ENCODE measurements at places on chromosomes 4 and X. TPM values are rescaled to one million over a fixed set of nuclear protein-coding genes. Genes with fewer than 3 reads are reported as not detected.

The DCLK2 gene
- total RNA-seq = 59.4 TPM

The CLIC2 gene
- 4.8 TPM for total RNA-seq

The FGFRL1 gene
- total RNA-seq = 85.0 TPM

The ZFYVE28 gene
- 0.89 TPM for total RNA-seq

The PRRG3 gene
- not detected for total RNA-seq

The KCNIP4 gene
- not detected for total RNA-seq

The HTRA3 gene
- not detected for total RNA-seq

The LIMCH1 gene
- total RNA-seq = 20.4 TPM

The FATE1 gene
- total RNA-seq = not detected

DNA sequence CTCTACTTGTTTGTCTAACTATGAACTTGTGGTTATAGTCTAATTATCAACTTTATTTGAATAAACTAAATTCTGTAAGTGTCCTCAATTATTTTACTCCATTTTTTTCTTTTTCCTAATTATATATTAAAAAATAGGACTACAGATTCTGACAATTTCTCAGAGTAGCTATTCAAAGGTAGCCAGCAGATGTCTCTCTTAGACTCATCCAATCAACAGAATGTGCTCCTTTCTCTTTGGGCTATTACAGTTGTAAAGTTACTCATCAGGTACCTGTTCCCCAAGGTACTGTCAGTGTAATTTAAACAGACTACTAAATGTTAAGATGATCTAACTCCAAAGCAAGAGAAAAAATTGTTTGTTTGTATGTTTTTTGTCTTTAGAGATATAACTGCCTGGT lies 248.6 kb downstream of the PCDH18 start:
- DNase-seq = no peak

GRCh38 chr4:140673729-140674128 lies 82.5 kb downstream of the TBC1D9 start:
- no peak for DNase-seq

GRCh38 chr4:92825256-92825655 lies 521.5 kb downstream of the GRID2 start:
- DNase-seq = no peak

- peak; percentile 85 for DNase-seq
Measured at GRCh38 chr4:89661173-89661899, 175.6 kb downstream of the SNCA start.

GRCh38 chr4:127856813-127857447 lies 23.8 kb upstream of the PLK4 start:
- peak; percentile 78 for DNase-seq

- DNase-seq = no peak
Measured at GRCh38 chr4:84901173-84901572, 65.3 kb downstream of the WDFY3 start.

GRCh38 chr4:47419296-47419695 lies 44.2 kb downstream of the COMMD8 start:
- DNase-seq = no peak

GRCh38 chrX:74446876-74447275 lies 25.6 kb downstream of the SLC16A2 start:
- DNase-seq = no peak

DNA sequence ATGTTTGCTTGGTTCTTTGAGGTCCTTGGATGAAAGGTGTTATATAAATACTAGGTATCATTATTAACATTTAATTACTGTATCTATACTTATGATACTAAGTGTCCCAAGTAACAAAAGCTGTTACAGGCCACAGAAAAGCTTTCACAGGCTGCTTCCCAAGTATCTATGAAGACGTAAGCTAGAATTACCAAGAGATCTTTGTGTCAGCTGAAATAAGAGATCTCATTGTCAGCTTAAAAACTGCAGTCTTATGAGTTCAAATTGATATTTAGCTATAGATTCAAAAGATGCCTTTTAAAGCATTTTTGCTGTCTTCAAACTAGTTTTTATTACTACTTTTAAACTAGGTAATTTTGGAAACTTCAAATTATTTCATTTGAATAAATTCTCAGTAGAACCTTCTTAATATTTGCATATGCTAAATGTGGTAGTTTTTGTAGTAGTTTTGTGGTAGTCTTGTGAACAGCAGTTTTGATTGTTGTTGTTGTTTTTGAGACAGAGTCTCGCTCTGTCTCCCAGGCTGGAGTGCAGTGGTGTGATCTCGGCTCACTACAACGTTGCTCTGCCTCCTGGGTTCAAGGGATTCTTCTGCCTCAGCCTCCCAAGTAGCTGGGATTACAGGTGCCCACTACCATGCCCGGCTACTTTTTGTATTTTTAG lies 170.0 kb upstream of the RPL34 start:
- DNase-seq = no peak

Data from A172 (cell line).